HCEC 1CT (cell line): ENCODE measurements at places on chromosomes 1 and 21.
A peak's percentile ranks its signal among the peaks of the same experiment; 100 is the strongest.

- no peak for DNase-seq
These were observed 461.0 kb upstream of the NFIA start for GRCh38 chr1:60621368-60621851.

DNA sequence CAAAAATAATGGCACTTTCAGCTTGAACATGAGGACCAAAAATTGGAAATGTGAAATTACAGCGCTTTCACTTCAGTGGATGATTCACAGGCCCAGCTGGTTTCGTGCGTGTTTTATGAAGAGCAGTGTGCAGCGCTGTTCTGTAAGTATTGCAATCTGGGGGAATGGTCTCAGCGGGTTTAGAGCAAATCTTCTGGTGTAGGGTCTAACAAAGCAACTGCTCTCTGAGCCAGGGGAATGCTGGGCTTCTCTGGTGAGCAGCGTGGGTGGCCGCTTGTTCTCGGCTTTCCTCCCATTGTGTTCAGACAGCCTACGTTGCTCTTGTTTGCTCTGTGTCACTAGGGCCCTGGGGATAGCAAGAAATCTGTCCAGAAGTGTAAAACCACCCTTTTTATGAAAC is 42.4 kb upstream of the GADD45A start:
- no peak for DNase-seq

- no peak for DNase-seq
These were observed 110.0 kb downstream of the WDR4 start for GRCh38 chr21:42769183-42769819.

GRCh38 chr1:19209439-19209989 is 552 bp downstream of the UBR4 start:
- peak; percentile 56 for DNase-seq

DNA sequence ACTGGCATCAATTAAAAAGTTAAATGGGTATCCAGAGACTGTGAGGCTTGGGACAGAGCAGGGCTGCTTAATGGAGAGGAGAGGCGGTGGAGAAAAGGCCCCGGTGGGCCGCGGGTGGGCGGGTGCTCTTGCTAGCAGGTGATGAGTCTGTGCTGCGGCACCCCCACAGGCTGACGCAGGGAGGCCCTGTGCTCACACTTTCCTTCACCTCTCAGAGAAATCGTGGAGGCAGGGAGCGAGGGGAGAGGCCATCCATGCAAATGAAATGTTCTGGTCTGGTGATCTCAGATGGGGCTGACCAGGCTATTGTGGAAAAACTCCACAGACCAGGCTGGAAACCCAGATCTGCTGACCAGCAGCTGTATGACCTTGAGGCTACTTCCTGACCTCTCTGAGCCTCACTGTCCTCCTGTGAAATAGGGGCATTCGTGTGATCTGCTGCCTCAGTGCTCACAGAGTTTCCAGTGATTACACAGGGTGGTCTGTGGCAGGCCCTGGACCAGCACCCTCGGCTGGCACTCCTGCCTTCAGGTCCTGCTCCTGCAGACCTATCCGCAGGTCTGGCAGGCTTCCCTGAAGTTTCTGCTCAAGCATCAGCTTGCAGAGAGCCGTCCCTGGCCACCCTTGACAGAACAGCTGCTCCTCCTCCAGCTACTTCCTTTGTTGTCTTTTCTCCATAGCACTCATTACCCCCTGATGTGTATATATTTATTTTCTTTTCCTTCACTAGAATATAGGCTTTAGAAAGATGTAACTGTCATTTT is 89.2 kb downstream of the BEND5 start:
- DNase-seq, result no peak

DNA sequence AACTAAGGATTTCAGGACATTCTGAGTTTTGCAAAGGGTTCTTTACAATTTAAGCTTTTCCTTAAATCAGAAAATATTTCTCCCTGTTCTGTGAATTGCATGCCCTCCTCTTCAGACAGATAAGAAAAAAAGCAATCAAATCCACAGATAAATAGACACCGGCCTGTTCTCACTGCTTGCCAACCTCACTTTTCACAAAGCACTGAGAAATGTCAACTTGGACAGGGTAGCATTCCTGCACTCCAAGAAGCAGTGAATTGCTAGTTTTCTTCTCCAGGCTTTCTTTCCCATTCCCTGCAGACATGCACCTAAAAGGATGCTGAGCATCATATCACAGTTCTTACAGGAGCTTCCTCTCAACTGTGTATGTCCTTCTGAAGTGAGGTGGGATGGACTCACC is 226.0 kb downstream of the CHRM3 start:
- no peak for DNase-seq

DNA sequence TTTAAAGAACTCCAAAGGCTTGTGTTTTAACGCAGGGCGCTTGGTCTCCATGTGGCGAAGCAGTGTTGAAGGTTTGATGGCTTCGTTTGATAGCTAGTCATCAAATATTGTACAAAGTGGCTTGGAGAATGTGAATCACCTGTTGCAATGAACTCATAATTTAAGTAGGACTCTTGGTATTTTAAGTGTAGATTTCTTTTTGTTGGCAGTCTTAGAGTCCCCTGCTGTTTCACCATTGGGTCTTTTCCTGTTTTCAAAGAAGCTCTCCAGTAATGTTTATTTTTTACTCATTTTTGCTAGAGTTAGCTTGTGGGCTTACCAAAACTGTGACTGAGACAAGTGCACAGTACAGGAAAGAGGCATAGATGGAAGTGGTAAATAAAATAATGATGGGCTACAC is 26.2 kb downstream of the RASAL2 start:
- no peak for DNase-seq

DNA sequence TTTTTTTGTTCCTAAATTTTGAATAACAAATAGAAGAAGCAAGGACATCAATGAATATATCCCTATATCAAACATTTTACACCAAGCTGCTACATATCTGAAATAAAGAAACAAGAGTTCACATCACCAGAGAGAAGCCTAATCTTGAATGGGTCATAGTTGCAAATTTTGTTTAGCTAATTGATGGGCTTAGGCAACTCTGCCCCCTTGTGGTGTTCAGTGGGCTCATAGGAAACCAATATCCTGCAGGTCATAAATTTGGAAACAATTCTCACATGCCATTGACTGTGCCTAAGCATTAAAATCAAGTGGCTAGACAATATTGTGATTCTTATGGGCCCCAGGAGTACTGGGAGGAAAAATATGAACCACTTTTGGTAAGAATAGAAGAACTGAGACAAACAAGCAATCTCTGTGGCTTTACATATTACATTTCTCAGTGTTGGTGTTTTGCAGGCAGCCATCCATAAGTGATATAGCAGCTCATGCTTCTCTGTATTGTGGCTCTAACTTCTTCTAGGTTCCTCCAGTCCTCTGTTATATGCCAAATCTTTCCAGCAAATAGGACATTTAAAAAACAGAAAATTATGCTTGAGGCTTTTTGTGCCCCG is 1262.8 kb upstream of the PRMT6 start:
- no peak for DNase-seq

DNA sequence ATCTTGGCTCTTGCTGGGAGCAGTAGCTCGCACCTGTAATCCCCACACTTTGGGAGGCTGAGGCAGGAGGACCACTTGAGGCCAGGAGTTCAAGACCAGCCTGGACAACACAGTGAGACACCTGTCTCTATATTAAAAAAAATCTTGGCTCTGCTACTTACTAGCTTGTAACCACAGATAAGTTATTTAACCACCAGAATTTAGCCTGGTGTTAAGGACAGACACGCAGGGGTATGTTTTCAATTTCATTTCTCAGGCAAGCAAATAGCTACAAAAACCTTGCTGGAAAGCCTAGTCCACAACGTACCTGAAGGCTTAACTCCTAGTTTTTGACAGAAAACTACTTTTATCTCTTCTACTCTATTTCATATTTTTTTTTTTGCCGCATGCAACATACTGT is 24.8 kb upstream of the GFI1 start:
- no peak for DNase-seq

DNA sequence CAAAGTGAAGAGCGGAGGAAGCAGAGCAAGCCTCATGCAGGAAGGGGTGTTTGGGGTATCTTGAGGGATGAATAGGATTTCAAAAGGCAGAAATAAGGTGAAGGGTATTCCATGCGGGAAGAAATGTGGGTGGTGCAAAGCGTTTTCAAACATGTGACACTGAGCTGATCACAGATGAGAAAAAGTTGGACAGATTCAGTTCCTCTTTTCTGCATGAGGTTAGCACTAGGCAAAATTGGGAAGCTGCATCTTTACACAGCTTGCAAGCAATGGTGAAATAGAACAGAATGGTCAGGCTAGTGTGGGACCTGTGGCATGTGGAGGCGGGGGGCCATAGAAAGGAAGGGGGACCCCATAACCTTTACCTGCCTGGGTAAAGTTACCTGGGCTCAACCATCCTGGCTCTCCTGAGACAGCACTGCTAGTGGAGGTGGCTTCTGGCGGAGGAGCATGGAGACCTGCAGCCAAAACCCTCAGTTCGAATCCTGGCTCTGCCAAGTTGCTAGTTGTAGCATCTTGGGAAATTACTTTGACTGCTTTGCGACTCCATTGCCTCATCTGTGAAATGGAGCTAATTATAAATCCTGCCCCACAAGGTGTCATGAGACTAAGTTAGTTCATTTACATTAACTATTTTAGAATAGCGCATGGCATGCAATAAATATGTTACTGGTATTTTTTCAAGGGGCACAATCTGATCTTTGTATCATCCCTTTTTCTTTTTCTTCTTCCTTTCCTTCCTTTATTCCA is 16.4 kb downstream of the KCNA10 start:
- DNase-seq, result no peak

DNA sequence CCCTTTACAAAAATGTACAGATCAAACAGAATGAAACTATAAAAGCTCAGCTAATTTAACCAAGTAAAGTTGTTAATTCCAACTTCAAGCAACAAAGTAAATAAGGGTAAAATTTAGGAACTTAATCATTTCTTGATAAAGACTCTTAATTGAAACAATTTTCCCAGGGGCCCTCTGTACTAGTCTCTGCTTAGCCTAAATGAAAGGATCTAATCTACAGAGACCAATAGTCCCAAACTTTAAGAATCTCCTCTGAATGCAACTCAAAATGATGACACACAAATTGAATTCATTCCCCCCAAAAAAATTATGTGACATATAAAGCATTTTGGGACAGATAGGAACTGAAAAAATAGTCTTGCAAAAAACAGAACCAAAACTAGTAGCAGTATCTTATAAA is 16.6 kb downstream of the EYA3 start:
- no peak for DNase-seq

DNA sequence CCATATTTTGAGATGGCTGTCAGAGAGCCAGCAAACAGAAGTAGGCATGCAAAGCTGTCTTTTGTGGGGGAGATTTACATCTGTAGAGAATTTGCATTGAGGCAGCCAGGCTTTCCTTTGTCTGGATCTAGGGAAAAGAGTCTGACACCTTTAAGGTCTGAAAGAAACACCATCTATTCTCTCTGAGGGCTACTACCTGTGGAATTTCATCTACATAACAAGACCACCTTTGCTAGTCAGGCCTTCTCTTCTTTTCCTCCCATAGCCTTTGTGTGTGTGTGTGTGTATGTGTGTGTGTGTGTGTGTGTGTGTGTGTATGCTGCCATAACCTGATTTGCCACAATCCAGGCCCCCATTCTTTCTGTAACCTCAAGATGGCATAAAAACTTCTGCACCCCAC is 28.4 kb upstream of the DMRTB1 start:
- no peak for DNase-seq

GRCh38 chr1:19412654-19413053 is 72.7 kb downstream of the CAPZB start:
- DNase-seq, result no peak

DNA sequence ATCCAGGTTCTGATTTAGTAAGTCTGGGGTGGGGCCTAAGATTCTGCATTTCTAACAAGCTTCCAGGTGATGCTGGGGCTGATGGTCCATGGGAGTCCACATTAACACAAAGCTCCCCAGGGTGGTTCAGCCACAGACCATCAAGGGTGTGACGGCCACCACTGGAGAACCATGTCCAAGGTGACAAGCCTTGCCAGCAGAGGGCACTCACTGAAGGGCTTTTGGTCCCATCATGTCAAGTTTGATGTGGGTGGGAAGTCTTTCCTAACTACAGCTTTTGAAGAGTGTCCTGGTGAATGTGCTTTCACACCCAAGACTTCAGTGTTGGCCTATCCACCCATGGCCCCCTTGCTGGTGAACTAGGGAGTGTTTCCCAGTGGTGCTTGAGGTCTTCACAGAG is 67.1 kb downstream of the UBE2T start:
- DNase-seq, result peak; percentile 34

DNA sequence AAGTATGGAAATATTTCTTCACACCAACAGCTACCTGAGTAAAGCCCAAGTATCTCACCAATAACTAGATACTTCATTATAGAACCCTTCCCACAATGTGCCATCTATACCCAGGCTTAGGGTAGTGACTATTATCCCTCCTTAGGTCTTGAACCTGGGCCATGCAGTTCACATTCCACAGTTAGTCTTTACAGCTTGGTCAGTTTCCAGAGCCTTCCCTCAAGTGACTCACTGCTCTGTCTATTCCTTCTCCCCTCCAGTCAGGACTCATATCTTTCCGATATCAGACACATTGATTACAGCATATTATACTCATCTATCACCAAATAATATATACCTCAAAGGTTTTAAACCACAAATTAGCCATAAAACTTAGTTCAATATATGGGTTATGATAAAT is 23.6 kb downstream of the VAMP4 start:
- DNase-seq, result peak; percentile 24

DNA sequence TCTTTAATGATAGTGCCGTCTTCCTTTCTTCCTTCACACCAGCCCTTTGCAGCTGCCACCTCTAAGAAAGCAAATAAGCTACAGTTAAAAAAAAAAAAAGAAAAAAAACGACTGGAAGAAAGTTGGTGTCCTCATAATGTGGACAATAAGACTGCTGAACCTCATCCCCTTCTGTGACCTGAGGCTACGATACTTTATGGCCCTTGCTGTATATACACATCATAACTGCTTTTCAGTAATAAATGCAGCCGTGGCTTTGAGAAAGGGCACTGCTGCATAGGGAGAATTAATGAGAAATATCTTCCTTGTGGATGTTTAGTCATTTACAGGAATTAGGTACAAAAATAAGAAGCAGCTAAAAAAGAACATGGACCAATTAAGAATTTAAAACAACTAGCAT is 333.8 kb upstream of the ADGRL2 start:
- no peak for DNase-seq

GRCh38 chr1:6546326-6546725 is 8.0 kb downstream of the NOL9 start:
- DNase-seq, result no peak

DNA sequence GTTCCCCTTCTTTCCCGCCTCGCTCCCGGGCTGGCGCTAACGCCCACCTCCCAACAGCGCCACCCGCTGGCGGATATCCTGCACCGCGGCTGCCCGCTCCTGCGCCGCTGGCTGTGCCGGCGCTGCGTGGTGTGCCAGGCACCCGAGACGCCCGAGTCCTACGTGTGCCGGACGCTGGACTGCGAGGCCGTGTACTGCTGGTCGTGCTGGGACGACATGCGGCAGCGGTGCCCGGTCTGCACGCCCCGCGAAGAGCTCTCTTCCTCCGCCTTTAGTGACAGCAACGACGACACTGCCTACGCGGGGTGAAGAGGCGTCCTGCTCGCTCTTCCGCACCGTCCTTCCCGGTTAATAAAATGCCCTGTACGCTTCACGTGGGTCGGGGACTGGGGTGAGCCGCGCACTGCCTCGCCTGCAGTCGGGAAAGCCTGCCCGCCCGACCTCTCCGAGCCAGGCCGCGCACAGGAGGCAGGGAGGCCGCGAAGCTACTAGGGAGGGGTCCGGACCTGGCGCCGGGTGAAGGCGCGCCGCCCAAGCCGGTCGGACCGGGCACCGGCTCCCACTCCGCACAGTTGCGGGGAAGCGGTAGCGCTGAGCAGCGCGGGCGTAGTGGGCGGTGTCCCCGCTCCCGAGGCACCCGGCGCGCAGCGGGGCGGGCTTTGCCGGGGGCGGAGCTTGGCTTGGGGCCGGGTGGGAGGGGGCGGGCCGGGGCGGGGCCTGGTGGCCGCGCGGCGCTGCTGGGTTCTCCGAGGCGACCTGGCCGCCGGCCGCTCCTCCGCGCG is at the start of gene ADAM15:
ADAM15 (plus strand) TSS at position 757 of the 782 bp plus-strand sequence. CDS start 71 bp downstream, outside the sequence.
- DNase-seq, result peak; percentile 71
